Right ventricle myocardium inferior (tissue), 1 donor: ENCODE measurements at places on chromosomes 12 and 14.
A peak's percentile ranks its signal among the peaks of the same experiment; 100 is the strongest.

DNA sequence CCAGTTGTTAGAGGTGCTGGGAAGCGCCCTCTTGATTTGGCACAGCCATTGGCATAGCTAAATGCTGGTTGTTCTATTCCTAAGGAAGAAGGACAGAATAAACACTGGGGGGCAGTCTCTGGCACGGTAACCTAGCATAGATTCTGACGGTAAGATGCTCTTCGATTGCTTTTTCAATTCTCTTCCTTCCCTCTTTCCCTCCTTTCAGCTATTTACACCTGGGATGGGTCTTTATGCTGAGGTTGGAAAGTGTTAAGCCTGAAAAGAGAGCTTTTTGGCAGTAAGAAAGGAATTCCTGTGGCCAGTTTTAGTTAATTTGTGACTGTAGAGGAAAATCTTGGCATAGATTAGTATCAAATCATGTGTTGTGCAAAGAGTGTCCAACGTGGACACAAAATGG, 162.8 kb downstream of the SNAPC1 start:
- DNase-seq = no peak

- DNase-seq = no peak
Observed at GRCh38 chr14:24613241-24613640, 3.8 kb upstream of the GZMH start.

DNA sequence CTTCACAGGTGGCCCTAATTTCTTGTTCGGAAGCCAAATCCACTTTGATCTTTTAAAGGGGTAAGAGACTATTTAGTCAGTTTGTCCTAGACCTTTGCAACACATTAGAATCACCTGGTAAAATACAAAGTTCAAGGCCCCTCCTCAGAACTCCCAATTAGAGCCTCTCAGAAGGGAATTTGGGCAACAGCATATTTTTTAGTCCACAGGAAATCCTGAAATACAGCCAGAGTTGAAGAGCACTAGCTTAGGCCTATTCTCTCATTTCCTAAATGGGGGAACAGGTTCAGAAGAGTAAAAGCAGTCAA, 151.3 kb upstream of the FSCB start:
- DNase-seq = no peak

DNA sequence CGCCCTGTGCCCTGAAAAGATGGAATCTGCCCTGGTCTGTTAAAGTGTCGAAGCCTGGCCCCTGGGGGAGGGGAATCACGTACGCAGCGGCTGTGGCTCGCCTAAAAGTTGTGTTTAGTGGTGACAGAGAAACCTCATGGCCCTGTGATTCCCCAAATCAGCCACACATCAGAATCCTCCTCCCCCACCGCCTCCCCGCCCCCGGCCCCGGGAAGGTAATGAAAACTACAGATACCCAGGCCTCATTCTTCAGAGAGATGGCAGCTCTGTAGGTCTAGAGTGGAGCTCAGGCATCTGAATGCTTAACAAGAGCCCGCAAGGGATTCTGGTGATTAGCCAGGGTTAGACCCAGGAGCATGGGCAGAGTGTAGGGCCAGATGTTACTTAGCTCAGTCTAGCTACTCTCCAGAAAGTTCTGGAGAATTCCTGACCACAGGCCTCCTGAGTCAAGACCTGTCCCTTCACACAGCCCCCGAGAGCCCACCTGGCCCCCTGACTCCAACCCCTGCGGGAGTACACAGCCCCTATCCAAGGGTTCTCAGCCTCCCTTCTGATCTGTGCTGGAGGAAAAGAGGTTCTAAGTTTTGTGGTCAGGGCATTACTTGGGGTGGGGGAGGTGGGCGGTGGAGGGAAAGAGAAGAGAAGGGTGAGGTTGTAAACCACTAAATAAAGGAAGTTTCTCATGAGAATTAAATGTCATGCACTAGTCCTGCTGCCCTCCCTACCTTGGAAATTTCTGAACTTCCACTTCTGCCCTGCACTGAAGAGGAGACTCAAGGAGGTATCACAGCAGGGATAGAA, 114.8 kb downstream of the PLXNC1 start:
- peak; percentile 44 for DNase-seq

DNA sequence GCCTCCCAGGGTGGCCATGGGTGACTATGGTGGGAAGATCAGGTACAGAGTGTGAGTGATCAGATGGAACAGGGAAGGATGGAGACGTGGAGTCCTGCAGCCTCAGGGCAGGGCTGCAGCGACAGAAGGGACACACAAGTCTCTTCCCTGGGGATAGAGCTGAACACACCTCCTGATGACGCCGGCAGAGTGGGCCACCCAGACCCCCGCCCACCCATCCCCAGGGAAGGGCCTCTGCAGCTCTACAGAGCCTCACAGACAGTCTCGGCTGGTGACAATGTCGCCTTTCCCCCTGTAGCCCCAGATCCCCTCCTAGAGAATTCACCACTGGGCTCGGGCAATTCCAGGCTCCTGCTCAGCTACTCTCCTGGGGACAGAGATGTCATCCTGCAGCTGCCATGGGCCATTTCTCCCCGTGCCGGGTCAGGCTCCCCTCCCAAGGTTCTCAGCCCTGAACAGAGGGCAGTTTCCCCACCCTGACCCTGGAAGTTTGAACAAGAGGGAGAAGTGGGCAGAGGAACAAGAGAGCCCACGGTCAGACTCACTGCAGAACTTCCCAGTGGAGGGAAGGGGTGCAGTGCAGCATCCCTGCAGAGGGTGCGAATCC, 115.7 kb downstream of the NCOR2 start:
- peak; percentile 18 for DNase-seq

- DNase-seq = no peak
Observed at GRCh38 chr14:106107703-106108102, 581.3 kb downstream of the TMEM121 start.

DNA sequence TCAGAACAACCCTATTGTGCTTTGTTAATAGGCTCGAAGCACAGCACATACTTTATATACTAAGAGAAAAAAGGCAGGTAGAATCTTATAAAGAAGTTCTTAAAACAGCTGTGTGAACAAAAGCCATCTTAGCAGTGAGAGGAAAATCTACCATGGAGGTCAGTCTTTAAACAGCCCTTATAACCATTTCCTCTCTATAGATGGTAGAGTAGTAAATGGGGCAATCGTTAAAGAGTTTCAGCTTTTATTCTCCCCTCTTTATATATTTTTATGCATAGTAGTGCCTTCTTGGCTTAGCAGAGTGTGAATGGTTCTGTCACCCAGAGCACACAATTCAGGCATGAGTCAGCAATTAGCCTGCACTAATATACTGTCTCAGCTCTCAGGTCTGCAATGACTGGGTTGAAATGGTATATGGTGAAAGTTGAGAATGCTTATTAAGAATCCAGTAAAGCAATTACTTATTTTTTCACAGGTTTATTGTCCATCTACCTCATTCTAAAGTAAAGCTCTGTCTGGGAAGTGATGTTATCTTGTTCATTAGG, 305.0 kb downstream of the NELL2 start:
- DNase-seq = no peak

DNA sequence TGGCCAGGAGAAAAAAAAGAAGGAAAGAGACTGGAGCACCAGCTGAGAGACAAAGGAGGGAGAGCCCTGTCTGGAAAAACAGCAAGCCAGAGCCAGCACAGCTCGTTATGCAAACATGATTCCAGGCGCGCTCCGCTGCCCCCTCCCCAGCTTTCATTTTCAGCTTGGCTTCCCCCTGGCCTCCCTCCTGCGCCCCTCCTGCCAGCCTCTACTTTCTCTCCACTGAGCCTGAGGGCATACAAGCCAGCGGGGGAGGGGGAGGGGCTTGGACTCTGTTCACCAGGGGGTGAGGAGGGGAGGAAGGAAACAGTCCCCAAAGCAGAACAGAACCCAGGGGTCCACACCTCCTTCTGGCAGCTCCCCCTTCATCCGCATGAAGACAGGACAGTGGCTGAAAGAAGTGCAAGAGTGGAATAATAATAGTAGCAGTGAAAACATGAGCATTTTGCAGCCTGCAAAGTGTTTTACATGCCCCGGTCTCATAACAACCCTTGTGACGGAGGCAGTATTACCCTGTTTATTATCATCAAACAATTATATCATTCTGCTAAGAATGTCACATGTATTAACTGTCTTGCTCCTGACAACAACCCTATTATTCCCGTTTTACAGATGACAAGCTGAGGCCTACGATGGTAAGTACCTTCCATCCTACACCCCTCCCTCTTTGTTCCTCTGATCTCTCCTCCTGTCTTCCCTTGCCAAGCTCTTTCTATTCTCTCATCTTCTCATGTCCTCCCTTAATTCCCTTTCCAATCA, 24.2 kb downstream of the SMUG1 start:
- peak; percentile 41 for DNase-seq

GRCh38 chr14:100893760-100894159, 9.8 kb downstream of the RTL1 start:
- no peak for DNase-seq
